ENCODE measurements at places on chromosomes 6 and 20.
A peak's percentile ranks its signal among the peaks of the same experiment; 100 is the strongest.

GRCh38 chr6:12968290-12968689 lies 251.7 kb downstream of the PHACTR1 start:
- peak; percentile 86 for DNase-seq

GRCh38 chr6:23154159-23154558 lies 584.8 kb downstream of the HDGFL1 start:
- no peak for DNase-seq

- DNase-seq: peak; percentile 97
Measured at GRCh38 chr6:106692112-106692818, 62.9 kb downstream of the QRSL1 start.

DNA sequence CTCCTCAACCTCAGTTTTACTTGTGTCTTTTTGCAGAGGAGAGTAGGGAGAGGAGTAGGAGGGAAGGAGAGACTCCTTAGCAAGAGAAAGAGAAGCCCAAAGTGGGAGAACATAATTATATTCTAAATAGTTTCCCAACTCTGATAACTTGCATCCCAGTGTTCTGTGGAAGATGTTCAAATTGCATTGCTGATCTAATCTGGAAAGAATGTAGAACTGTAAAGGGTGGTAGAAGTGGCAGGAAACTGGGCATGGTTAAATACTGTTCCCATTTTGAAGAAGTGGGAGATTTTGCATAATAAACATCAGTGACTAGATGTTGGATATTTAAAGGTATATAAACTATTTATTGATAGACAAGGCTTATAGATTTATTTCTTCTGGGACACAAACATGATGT lies 42.6 kb upstream of the HMGN3 start:
- DNase-seq: peak; percentile 86

DNA sequence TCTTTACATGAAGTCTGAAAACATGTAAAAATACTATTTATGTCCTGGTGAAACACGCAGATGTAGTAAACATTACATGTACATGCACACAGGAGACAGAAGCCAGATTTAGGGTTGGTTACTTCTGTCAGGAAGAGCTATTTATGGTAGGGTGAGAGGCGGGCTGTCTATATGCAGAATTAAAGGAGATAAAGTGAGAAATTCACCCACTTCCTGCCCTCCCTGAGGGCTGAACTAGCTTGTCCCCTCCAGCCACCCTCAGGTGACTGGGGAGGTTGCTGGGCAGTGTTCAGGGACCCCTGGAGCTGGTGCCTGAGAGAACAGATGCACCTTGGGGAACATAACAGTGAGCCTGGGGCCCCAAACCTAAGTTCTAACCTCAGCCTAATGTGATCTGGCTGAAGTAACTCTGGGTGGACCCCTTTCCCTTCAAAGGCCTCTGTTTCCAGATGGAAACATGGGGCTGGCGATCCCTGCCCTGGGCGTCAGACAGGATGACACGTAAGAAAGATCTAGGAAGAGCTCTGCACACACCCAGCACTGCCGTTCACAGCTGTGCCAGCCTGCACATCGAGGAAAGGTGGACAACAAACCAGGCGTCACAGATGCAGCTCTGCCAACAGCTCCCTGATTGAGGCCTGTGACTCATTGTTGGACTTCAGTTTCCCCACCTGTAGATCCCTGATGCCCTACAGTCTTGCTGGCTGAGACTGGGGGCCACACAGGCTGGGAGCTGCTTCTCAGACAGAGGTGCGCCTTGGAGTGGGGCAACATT lies 1.3 kb downstream of the PI16 start:
- DNase-seq: peak; percentile 30

Data from renal cortical epithelial cell (primary cell).